SIG-M5 (cell line): ENCODE measurements at places on chromosomes 6 and 20.

- no peak for DNase-seq
Measured at GRCh38 chr6:75693534-75693933, 55.5 kb upstream of the MYO6 start.

- DNase-seq, result no peak
Measured at GRCh38 chr6:36095497-36096391, 34.6 kb upstream of the MAPK13 start.

GRCh38 chr6:56204134-56204533 lies 43.2 kb downstream of the COL21A1 start:
- DNase-seq, result no peak

DNA sequence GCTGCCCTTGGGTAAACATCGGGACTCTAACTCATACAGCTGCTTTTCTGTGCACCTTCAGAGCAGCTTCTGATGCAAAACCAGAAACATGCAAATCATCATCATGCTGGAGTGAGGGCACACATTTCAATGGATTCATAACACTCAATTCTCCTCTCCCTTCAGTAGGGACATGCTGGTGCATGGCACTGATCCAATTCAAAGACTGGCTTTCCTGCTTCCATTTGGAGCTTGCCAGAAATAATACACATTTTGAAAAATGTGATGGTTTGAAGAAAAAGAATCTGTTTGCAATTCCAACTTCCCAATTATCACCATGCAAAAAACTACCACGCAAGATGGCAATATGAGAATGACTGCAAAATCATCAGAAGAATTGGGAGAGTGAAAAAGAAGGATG lies 65.2 kb upstream of the PDE10A start:
- no peak for DNase-seq

DNA sequence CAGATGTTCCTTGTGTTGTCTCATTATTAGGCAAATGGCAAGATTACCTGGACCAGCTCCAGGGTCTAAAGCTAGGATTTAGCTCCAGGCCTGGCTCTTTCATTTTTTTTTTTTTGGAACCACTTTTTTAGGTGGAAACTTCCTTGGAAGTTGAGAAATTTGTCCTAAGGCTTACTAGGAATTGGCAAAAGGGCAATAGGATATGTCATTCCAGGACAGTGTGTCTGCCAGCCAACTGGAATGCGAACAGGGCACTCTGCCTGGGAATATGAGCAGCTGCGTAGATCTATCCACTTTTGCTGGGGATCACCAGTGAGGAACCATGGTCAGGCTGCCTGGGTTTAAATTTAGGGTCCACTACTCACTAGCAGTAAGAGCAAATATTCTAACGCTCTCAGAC lies 304.0 kb downstream of the TSHZ2 start:
- DNase-seq, result no peak

GRCh38 chr6:47202644-47203205 lies 107.0 kb downstream of the TNFRSF21 start:
- DNase-seq, result no peak

- no peak for DNase-seq
Measured at GRCh38 chr6:408599-409102, 17.1 kb downstream of the IRF4 start.

GRCh38 chr20:41300886-41301285 lies 16.6 kb downstream of the ZHX3 start:
- no peak for DNase-seq

DNA sequence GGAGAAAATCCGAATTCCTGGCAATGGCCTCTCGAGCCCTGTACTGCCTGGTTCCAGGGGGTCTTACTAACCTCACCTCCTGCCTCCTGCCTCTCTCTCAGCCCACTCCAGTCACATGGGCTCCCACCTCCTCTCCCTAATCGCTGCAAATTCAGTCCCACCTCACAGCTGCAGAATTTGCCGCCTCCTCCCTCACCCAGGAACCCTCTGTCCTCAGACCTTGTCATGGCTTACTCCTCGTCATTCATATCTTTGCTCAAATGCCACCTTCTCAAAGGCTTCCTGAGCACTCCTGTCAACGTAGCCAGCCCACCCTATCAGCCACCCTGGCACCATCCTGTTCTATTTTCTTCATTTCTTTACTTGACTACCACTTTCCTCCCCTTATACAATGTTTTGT lies 89.0 kb downstream of the SLC2A10 start:
- no peak for DNase-seq
